Skeletal muscle cell (primary cell): ENCODE measurements at places on chromosomes 16 and 17.

DNA sequence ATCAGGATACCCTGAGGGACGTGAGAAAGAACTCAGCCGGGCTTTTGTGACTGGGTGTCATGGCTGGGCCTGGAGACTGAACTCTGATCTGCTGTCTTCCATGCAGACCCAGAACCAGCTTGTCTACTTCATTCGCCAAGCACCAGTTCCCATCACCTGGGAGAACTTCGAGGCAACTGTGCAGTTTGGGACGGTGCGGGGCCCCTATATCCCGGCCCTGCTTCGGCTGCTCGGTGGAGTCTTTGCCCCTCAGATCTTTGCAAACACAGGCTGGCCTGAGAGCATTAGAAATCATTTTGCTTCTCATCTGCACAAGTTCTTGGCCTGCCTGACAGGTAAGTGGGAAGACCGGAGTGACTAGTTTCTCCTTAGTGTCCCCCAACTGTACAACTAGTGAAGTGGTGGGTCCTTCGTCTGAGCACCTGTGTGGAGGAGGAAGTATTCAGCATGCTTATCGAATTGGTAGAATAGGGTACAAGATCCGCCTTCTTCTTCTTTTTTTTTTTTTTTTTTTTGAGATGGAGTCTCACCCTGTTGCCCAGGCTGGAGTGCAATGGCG, 15.5 kb downstream of the DNAH2 start:
- no peak for DNase-seq

DNA sequence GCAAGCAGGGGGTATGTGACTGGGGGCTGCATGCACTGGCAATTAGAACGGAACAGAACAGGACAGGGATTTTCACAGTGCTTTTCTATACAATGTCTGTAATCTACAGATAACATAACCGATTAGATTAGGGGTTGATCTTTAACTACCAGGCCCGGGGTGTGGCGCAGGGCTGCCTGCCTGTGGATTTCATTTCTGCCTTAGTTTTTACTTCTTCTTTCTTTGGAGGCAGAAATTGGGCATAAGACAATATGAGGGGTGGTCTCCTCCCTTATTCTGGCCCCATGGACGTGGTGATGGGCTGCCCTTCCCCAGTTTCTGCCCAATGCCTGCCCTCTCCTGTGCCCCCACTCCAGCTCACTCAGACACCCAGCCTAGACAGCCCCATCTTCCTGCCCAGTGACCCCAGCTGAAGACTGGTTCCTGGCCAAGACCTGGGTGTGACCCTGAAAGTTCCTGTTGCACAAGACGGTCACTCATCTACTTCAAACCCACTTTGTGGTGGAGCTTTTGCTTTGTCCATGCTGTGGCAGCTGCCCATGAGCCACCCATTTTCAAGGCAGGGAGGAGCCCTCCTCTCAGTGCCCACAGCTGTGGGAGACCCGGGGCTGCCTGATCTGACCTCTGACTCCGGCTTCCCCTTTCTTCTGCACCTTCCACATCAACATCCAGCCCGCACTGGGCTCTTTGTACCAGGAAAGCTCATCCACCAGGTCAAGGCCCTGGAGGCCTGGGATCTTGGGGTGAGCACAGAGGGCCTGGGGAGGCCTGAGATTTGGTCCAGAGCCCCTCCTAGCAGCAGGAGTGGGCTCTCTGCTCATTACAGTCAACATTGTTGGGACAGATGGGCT, 18.6 kb downstream of the ALOX12B start:
- DNase-seq = no peak

- DNase-seq = no peak
Measured at GRCh38 chr17:71098071-71098470, 928.7 kb downstream of the KCNJ2 start.

- DNase-seq = no peak
Measured at GRCh38 chr16:6034511-6034910, 936.9 kb upstream of the EEF2KMT start.

DNA sequence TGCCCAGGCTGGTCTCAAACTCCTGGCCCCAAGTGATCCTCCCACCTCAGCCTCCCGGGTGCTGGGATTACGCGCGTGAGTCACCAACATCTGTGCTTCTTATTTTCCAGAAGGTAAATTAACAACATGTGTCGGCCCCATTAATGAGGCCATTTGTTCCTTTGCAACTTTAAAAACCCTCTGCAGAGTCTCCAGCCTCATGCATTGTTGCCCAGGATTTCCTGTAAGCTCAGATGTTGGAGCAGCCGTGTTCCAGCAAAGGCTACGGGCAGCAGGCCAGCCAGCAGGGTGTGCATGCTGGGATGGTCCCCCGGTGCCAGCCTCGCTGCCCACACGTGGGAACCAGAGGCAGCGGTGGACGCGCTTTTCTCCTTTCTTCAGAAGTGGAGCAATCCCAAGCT, 19.1 kb upstream of the HEXD start:
- peak; percentile 82 for DNase-seq

GRCh38 chr16:9081843-9082242, 9.6 kb upstream of the HAPSTR1 start:
- no peak for DNase-seq

DNA sequence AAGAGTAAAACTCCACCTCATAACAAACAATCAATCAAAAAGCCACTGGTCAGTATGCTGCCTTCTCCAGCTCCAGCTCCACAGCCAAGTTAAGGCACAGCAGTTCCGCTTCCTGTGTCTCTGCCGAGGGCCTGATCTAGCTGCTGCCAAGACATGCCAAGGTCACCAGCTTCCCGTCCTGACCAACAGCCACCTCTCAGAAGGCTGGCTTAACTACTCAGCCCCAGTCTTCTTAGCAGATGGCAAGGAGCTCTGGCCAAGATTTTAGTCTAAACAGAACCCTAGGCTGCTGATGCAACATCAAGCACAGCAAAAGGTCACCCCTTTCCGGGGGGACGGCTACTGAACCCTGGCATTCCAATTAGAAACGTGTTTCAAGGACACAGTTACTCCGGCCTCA, 17.7 kb upstream of the MNT start:
- DNase-seq = no peak

GRCh38 chr16:67641779-67642708, 2.9 kb upstream of the CARMIL2 start:
- no peak for DNase-seq

DNA sequence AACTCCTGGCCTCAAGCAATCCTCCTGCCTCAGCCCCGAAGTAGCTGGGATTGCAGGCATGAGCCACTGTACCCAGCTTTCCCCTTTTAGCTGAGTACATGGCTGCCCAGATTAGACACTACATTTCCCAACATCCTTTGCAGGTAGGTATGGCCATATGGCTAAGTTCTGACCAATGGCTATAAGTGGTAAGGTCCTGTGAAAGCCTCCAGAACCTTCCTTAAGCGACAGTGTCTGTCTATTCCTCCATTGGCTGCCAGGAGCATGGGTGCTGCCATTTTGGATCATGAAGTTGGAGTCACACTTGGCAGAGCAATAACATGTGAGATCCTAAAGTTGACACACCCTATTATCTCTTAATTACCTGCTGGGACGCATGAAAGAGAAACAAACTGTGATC, 24.4 kb upstream of the CRHR1 start:
- no peak for DNase-seq

DNA sequence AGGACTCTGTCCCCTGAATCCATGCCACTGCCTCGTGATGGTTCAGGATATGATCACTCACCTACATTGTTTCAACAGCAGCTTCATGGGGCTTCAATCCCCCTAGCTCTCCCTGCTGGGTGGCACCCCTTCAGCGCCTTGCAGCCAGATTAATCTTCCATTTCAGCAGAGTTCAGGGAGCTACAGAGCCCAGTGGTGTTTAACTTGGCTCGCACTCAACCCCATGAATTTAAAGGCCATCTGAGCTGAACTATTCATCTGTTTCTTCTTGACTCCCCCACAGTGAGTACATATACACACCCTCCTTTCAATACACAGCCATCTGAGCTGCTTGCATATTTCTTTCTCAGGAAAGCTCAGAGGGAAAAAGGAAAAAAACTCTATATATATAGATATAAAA, 202.8 kb upstream of the C16orf82 start:
- DNase-seq = no peak

- DNase-seq = no peak
Measured at GRCh38 chr17:39963829-39964228, 1.0 kb downstream of the GSDMA start.

GRCh38 chr17:44777394-44778348, 18.9 kb downstream of the ADAM11 start:
- no peak for DNase-seq

- DNase-seq = no peak
Measured at GRCh38 chr16:85525420-85526184, 87.5 kb upstream of the GSE1 start.

DNA sequence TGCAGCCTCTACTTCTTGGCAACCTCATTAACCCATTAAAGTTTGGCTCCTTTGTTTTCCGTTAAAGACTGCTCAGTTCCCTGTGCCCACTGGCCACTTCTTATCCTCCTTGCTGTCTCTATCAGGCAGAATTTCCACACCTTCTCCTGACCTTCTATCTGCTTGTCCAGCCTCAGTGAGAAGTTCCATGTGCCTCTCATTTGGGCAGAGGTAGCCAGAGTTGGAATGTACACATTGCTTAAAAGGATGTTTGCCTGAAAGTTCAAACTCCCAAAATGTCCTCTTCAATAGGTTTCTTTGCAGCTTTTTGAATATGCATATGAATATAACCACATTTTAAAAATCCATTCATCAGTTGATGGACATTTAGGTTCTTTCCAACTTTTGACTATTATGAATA, 47.0 kb downstream of the HSD17B2 start:
- DNase-seq = no peak

- no peak for DNase-seq
Measured at GRCh38 chr17:72373910-72374741, 253.3 kb downstream of the SOX9 start.
